Uterus (tissue), 4 donors: ENCODE measurements at places on chromosomes 1 and 21.

GRCh38 chr1:155279268-155279667 is 2.0 kb downstream of the HCN3 start:
- no peak for DNase-seq

DNA sequence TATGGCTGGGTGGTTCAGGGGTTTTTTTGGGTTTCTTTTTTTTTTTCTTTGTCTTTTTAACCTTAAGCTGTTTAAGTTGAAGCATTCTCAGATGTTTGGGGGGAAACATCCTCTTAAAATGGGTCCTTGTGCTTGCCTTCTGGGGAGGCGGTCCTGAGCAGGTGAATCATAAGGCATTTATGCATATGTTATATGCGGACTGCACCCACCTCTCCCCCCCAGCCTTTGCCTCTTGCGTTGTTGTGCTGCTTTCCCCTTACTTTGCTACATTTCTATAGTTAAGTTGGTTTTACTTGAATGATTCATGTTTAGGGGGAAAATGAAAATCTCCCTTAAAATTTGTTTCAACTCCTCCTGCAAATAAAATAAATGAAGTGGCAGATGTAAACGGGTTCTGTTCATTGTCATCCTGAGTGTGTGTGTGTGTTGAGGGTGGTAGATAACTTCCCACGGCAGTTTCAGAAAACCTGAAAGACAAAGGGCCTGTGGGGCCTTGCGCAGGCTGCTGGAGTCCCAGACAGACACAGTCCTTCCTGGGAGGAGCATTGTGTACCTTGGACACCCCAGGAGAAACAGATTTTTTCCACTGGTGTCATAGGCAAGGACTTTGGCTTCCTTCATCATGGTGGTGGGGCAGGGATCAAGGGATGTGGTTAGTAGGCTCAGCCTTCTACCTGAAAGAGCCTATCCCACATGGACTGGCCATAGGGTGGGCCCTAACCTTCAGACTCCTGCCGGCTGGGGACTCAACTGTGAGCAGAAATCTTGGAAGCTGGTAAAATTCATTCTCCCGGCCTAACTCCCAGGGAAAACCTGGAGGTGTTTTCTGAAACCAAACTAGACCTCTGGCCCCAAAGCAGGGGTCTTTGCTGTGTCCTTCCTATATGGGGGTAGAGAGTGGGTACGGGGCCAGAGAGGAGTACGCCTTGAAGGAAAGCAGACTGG is 926 bp upstream of the SH3D21 start:
- no peak for DNase-seq

- DNase-seq = no peak
These were observed 47.9 kb downstream of the KLHDC7A start for GRCh38 chr1:18528616-18529015.

GRCh38 chr1:150186789-150187559 is 37.3 kb downstream of the PLEKHO1 start:
- no peak for DNase-seq

DNA sequence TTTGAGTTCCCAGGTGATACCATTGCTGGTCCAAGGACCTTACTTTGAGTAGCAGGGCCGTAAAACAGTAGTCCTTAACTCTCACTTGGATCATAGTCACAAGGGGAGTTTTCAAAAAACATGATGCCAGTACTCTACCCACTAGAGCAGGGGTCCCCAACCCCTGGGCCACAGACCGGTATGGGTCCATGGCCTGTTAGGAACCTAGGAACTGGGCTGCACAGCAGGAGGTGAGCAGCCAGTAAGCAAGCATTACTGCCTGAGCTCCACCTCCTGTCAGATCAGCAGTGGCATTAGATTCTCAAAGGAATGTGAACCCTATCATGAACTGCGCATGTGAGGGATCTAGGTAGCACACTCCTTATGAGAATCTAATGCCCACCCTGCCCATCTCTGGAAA is 39.7 kb upstream of the KCNQ4 start:
- DNase-seq = no peak

GRCh38 chr1:107643766-107644165 is 321.2 kb downstream of the VAV3 start:
- no peak for DNase-seq
